ENCODE measurements at places on chromosomes 1 and 21.

DNA sequence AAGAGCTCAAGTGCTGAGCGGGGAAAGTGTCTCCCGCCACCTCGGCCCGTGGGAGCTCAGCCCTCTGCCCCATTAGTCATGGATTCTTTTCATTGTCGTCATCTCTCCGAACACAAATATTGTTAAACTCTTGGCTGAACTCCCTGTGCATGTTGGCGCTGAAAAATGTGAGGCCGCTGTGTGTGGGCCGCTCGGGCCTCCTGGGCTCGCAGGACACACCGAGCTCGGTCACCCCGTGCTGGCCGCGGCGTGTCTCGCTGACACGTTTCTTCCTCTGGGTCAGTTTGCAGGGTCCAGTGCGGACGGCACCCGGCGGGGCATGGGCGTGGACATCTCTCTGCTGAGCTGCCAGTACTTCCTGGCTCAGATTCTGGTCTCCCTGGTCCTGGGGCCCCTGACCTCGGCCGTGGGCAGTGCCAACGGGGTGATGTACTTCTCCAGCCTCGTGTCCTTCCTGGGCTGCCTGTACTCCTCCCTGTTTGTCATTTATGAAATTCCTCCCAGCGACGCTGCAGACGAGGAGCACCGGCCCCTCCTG, 25.6 kb downstream of the SLC45A1 start:
- peak; percentile 67 for DNase-seq

- no peak for DNase-seq
These were observed 902.1 kb downstream of the MRPL39 start for GRCh38 chr21:24705201-24705600.

DNA sequence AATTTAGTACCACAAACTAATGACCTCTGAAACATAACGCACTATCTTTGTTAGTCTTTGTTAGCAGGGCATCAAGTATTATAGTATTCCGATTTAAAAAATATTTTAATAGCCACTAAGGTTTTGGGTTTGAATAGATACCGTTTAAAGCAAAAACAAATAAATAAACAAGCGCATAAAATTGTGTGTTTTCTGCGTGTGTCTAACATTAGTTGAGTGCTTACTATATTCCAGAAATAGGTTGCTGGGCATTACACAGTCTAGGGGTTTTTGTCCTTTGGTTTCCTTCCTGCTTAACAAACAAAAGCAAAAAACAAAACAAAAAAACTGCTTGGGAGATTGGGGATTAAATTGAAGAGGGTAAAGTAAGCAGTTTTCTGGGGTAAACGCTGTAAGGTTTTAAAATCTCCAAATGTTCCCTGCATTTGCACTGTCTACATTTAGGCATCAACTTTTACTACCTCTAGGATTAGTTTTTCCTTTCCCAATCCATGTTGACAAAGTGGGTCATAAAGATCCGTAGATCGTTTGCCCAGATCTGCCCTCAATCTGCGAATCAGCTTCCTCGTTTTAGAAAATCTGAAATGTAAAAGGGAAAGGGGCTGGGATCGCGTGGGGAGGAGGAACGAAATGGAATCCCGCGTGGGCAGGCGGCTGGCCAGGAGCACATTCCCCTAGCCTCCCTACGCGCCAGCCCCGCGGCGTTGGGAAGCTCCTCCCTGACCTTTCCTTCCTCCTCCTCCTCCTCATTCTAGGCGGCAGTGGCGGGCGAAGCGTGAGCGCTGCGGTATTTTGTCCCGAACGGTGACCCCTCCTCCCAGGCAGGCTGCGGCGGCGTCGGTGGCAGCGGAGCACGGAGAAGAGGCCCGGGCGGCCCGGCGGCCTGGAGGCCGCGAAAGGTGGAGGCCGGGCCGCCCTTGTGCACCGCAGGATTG, at the start of gene KCTD3:
Gene KCTD3 (plus strand): TSS at position 749 of the 935 bp plus-strand sequence. CDS start 382 bp downstream, outside the sequence.
- peak; percentile 86 for DNase-seq

- no peak for DNase-seq
These were observed 37.3 kb downstream of the KCNK2 start for GRCh38 chr1:215119719-215120365.

- DNase-seq = peak; percentile 25
These were observed 868 bp downstream of the ZBTB40 start for GRCh38 chr1:22452481-22452957.

DNA sequence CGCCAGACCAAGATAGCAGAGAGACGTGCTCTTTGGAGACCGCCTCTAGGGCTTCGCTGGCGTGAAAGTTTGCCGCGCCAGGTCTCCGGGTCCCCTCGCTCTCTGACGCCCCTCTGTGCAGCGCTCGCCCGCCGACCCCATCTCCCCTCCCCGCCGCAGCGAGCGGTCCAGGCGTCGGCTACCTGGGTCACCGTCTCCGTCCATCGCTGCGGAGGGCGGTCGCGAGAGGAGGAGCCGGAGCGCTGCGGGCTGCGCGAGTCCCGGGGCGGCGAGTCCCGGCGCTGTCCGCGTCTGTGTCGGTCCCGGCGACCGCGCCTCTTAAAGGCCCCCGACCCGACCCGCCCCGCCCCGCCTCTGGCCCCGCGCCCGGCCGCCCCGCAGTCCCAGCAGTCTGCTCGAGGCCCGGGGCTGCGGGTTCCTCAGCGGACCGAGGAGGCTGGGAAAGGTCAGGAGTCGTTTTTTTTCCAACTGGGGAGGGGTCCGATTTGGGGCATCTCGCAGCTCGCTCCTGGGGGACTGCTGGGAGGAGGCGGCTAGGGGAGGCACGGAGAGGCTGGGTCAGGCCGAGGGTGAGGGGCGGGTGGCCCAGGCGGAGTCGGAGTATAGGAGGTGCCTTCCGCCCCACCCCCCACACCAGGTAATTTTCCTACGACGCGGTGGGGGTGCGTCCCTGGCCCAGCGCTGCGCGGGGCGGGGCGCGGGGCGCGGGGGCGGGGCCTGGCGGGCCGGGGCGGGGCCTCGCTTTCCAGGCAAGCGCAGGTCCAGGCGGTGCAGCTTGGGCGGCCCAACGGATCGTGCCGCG, at the start of the genes FBXO2 and FBXO44:
Gene FBXO2 (minus strand): TSS at position 293 of the 802 bp plus-strand sequence. CDS start 89 bp downstream, at position 204.
Gene FBXO44 (plus strand): TSS at position 741 of the 802 bp plus-strand sequence. CDS start 959 bp downstream, outside the sequence.
- DNase-seq = peak; percentile 58

GRCh38 chr1:207754974-207755700, 3.3 kb downstream of the CD46 start:
- DNase-seq = no peak

- DNase-seq = no peak
These were observed 59.0 kb downstream of the RUSC1 start for GRCh38 chr1:155379631-155380090.

GRCh38 chr1:244451539-244451950, at the start of gene ADSS2:
ADSS2 (minus strand) TSS chr1:244451909; CDS start chr1:244451817, 92 bp downstream.
- DNase-seq = no peak

- DNase-seq = no peak
These were observed 35.3 kb downstream of the DTL start for GRCh38 chr1:212070720-212071302.

GRCh38 chr1:112508278-112509004, at the start of gene WNT2B:
WNT2B (plus strand) TSS chr1:112508965; CDS start chr1:112509263, 298 bp downstream.
- DNase-seq = no peak

- no peak for DNase-seq
These were observed 10.0 kb upstream of the MORC3 start for GRCh38 chr21:36310016-36310415.

Measured in left ventricle myocardium inferior (tissue), 1 donor.